Dermis blood vessel endothelial cell (primary cell): ENCODE measurements at places on chromosomes 2 and 18. TPM values are rescaled to one million over a fixed set of nuclear protein-coding genes. Genes with fewer than 3 reads are reported as not detected.

Gene BOLL
- total RNA-seq, result not detected in 2 replicates

Gene GALNT5
- total RNA-seq, result under 0.01 and 0.09 TPM in 2 replicates

Gene LDLRAD4
- total RNA-seq, result 15.9 and 20.1 TPM in 2 replicates

Gene FOXI3
- not detected in 2 replicates for total RNA-seq

Gene AGXT
- total RNA-seq, result not detected in 2 replicates

Gene DOCK10
- 4.1 and 5.3 TPM in 2 replicates for total RNA-seq

Gene GKN2
- not detected in 2 replicates for total RNA-seq

Gene MGAT4A
- 58.0 and 89.5 TPM in 2 replicates for total RNA-seq

Gene EMILIN1
- total RNA-seq, result 33.7 and 41.9 TPM in 2 replicates

Gene GPR75
- 1.6 and 1.9 TPM in 2 replicates for total RNA-seq

Gene FAM237A
- total RNA-seq, result not detected in 2 replicates

Gene GPC1
- 8.3 and 11.3 TPM in 2 replicates for total RNA-seq

Gene FAM228A
- 0.28 TPM in 1 of 2 replicates, not detected in the other for total RNA-seq

Gene ANKRD36
- 56.5 and 61.8 TPM in 2 replicates for total RNA-seq

Gene EDAR
- total RNA-seq, result not detected in 2 replicates

Gene OTOS
- not detected in 2 replicates for total RNA-seq

Gene POTEC
- not detected in 2 replicates for total RNA-seq

Gene STARD7
- 284 and 301 TPM in 2 replicates for total RNA-seq

Gene RBM44
- total RNA-seq, result 0.65 and 0.68 TPM in 2 replicates

Gene RABL2A
- total RNA-seq, result 4.1 and 6.3 TPM in 2 replicates

Gene RBKS
- 0.98 and 1.2 TPM in 2 replicates for total RNA-seq

Gene EFEMP1
- total RNA-seq, result 10,451 and 12,229 TPM in 2 replicates

Gene LIMS3
- 6.0 and 9.4 TPM in 2 replicates for total RNA-seq

Gene CNTNAP5
- total RNA-seq, result not detected in 2 replicates

Gene STPG4
- total RNA-seq, result 0.14 TPM in 1 of 2 replicates, not detected in the other

Gene CXCR1
- total RNA-seq, result not detected in 2 replicates

Gene SERPINB13
- total RNA-seq, result not detected in 2 replicates

Gene FAM161A
- total RNA-seq, result 1.0 and 2.0 TPM in 2 replicates

Gene ASIC4
- not detected in 2 replicates for total RNA-seq

Gene ABCB11
- total RNA-seq, result under 0.01 and 0.09 TPM in 2 replicates

Gene ZFAND2B
- total RNA-seq, result 16.7 and 22.5 TPM in 2 replicates

Gene FIGN
- under 0.01 and 0.23 TPM in 2 replicates for total RNA-seq

Gene UGT1A8
- not detected in 2 replicates for total RNA-seq

Gene GRHL1
- total RNA-seq, result 0.37 and 0.85 TPM in 2 replicates

Gene SUCLG1
- 41.0 and 44.4 TPM in 2 replicates for total RNA-seq

Gene ERICH2
- not detected in 2 replicates for total RNA-seq

Gene FLACC1
- 0.84 and 2.0 TPM in 2 replicates for total RNA-seq

Gene SCN7A
- total RNA-seq, result under 0.01 TPM in 1 of 2 replicates, not detected in the other

Gene LONRF2
- total RNA-seq, result under 0.01 TPM in 1 of 2 replicates, not detected in the other

Gene CMPK2
- 0.84 and 1.9 TPM in 2 replicates for total RNA-seq

Gene KRTCAP3
- 0.47 and 0.51 TPM in 2 replicates for total RNA-seq

Gene ADRA2B
- total RNA-seq, result 0.05 and 0.17 TPM in 2 replicates

Gene NPPC
- 0.17 TPM in 1 of 2 replicates, not detected in the other for total RNA-seq

Gene SCN3A
- 6.1 and 12.0 TPM in 2 replicates for total RNA-seq

Gene ELOA2
- not detected in 2 replicates for total RNA-seq

Gene ARMC9
- 9.7 and 19.9 TPM in 2 replicates for total RNA-seq

Gene C2orf92
- total RNA-seq, result 0.88 and 3.4 TPM in 2 replicates

Gene YES1
- 302 and 318 TPM in 2 replicates for total RNA-seq

Gene TTLL4
- 7.6 and 9.4 TPM in 2 replicates for total RNA-seq

Gene REG3A
- not detected in 2 replicates for total RNA-seq

Gene MTCL1
- 11.7 and 16.7 TPM in 2 replicates for total RNA-seq

Gene RNF144A
- 23.6 and 25.2 TPM in 2 replicates for total RNA-seq

Gene GPAT2
- total RNA-seq, result 5.6 and 30.9 TPM in 2 replicates

Gene CD8B2
- total RNA-seq, result not detected in 2 replicates
